Heart right ventricle (tissue), 16 donors: ENCODE measurements at places on chromosomes 7 and 10. TPM values are rescaled to one million over a fixed set of nuclear protein-coding genes. Genes with fewer than 3 reads are reported as not detected.
A peak's percentile ranks its signal among the peaks of the same experiment; 100 is the strongest.

DNA sequence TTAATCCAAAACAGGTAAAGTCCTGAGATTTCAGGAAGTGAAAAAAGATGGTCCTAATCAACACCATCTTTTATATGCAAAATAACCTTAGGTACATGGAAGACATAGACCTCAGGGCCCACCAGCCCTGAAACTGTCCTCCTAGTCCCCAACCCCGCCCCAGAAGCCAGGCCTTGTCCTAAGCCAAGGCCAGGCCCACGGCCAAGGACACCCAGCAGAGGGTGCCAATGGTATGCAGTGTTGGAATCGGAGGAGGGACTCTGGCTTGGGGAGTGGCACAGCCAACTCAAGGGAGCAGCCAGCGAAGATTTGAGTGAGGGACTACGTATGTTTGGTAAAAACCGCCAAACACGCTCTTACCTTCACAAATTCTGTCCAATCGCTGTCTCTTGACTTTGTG lies 96.7 kb downstream of the ZRANB1 start:
- peak; percentile 65 for DNase-seq
- no peak overlapping the region for H3K27ac ChIP-seq
- peaks cover 84% of the 10 kb centered on the region for H3K4me1 ChIP-seq

GRCh38 chr10:110395350-110396283 lies 90.9 kb upstream of the SMNDC1 start:
- no peak overlapping the region for H3K4me3 ChIP-seq
- H3K36me3 ChIP-seq, result no peaks in the 10 kb centered on the region
- H3K27me3 ChIP-seq, result no peaks in the 10 kb centered on the region
- peaks cover 39% of the 10 kb centered on the region for H3K4me1 ChIP-seq
- DNase-seq, result peak; percentile 58

DNA sequence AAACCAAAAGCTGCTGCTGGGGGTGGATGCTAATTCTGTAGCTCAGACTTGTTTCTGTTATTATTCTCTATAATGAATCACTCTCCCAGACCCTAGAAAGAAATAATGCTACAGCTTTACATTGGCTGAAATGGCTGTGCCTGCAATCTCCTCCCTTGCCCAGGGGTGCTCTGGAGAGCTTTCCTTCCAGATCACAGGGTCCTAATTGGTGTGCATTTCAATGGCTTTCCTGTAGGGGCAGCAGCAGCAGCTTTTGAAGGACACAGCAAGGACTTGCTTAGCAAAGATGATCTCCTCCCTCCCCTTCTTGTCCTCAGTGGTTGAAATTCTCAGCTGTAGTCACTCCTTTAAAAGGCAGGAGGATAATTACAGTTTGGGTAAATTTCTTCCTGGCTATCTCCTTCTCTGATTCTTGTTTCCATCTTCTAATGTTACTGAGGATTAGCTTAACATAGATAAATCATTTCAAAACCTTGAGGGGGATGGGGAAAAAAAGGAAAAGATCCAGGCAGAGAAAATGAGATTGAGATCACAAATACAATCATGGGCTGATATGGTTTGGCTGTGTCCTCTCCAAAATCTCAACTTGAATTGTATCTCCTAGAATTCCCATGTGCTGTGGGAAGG lies 120.2 kb upstream of the CTTNBP2 start:
- no peaks in the 10 kb centered on the region for H3K27me3 ChIP-seq
- DNase-seq, result no peak
- no peak overlapping the region for H3K27ac ChIP-seq
- no peaks in the 10 kb centered on the region for H3K4me1 ChIP-seq
- H3K4me3 ChIP-seq, result no peak overlapping the region
- no peaks in the 10 kb centered on the region for H3K36me3 ChIP-seq

DNA sequence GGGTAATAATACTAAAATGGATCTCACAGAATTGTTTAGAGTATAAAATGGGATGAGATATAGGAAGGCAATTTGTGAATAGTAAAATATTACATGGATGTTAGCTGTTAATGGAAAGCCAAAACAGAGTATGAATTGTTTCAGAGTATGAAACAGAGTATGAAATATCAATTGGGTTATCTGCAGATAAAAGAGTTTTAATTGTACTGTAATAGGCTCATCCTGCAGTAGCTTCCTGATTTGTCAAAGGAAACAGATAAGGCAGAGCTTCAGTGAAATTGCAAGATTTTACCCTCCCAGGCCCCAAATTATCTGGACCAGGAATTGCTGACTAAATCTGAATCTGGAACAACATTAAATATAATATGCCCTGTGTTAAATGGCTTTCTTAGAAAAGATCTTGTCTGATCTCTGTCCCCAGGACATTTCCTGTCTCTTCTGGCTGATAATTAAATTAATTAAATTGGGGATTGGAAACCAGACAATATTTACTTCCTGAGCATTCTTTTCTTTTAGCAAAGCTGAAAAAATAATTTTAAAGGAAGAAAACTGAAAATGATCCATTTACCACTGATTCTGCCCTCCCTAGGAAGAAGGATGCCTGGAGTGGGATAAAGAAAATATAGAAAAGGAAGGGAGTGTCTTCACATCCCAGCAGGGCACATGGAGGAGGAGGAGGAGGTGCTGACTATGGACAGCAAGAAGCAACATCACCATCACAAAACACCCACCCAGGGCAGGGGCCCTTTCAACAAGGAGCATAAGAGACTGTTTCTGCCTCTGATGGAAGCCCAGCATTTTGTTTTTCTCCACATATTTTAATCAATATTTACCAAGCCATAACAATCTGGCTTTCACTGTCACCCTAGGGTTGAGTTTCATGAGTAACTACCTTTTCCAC lies 18.5 kb downstream of the PTN start:
- no peak overlapping the region for H3K4me3 ChIP-seq
- no peak for DNase-seq
- H3K36me3 ChIP-seq, result no peaks in the 10 kb centered on the region
- no peaks in the 10 kb centered on the region for H3K27me3 ChIP-seq
- no peaks in the 10 kb centered on the region for H3K4me1 ChIP-seq

GRCh38 chr7:51289623-51290303 lies 26.8 kb downstream of the COBL start:
- H3K27ac ChIP-seq, result peak overlapping the region; percentile 87
- no peaks in the 10 kb centered on the region for H3K27me3 ChIP-seq
- no peaks in the 10 kb centered on the region for H3K36me3 ChIP-seq
- no peak for DNase-seq

DNA sequence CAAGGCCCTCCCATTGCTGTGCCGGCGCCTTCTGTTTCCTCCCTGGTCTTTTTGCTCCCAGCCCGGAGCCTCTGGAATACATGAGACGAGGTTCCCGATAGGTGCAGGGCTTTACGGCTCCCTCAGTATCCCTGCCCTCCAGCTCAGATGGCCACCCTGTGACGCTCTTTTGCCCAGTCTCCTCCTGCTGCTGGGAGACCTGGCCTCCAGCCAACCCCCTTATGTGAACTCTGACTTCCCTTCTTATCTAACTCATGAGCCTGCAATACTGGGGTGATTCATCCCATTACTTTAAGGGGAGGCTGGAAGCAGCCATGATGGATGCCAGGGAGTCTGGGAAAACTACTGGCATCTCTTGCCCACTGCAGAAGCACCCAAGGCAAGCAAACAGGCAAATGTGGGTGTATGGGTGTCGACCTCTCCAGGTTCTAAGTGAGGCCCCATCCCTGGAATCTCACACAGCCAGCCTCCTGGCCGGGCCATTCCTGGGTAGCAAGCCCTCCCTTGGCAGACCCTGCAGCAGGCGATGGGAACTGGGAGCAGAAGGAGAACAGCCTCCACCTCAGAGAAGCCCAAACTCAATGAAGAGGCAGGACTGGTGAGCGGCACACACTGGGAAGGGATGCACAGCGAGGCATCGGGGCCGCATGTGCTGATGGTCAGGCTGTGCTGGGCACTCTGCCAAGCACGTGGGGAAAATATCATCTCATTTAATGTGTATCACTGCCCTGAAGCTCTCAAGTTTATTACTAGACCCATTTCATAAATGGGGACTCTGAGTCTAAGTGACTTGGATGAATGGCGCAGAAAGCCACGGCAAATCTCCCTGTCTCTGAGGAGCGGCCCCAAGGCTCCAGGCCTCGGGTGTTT lies 97.5 kb downstream of the FAM53B start:
- peaks cover 97% of the 10 kb centered on the region for H3K4me1 ChIP-seq
- no peak overlapping the region for H3K4me3 ChIP-seq
- peak; percentile 79 for DNase-seq
- H3K27ac ChIP-seq, result peak overlapping the region; percentile 89
- H3K36me3 ChIP-seq, result no peaks in the 10 kb centered on the region
- H3K27me3 ChIP-seq, result no peaks in the 10 kb centered on the region

DNA sequence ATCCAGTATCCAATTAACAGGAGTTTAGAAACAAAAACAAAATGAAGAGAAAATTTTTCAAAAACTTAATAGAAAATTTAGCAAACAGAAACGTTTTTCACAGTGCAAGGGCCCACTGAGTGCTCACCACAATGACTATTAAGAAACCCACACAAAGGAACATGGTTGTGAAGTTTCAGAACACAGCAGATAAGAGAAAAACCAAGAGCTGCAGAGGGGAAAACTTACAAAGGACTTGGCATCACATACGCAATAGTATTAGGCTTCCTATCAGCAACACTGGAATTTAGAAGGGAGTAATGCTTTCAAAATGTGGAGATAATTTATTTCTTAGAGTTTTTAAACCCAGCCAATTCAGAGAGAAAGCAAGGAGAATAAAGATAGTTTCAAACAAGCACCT lies 1.7 kb upstream of the C7orf25 start:
- H3K27ac ChIP-seq, result no peak overlapping the region
- H3K36me3 ChIP-seq, result peaks cover 13% of the 10 kb centered on the region
- peaks cover 22% of the 10 kb centered on the region for H3K4me1 ChIP-seq
- H3K4me3 ChIP-seq, result no peak overlapping the region
- H3K27me3 ChIP-seq, result no peaks in the 10 kb centered on the region

DNA sequence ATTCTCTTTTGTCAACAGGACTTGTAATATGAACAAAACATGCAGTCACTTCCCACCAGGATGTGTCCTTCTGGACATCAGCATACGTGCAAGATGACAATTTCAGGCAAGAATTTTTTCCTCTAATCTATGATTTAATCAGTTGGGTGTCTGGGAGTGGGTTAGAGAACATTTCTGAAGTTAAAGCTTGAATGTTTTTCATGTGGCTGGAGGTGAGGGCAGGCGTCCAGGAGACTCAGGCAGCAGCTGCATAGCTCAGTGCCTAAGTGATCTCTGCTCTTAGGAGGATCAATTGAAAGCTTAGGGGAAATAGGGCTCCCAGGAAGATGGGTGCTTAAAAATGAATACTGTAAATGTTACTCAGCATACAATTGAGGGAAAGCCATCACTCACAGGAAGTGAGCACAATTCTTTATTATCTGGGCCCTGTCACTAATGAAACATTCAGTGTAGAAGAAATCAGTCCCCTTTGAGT lies 457.6 kb upstream of the KLF6 start:
- peak overlapping the region; percentile 56 for H3K4me3 ChIP-seq
- H3K27me3 ChIP-seq, result no peaks in the 10 kb centered on the region
- peaks cover 34% of the 10 kb centered on the region for H3K4me1 ChIP-seq
- H3K27ac ChIP-seq, result peak overlapping the region; percentile 74
- H3K36me3 ChIP-seq, result no peaks in the 10 kb centered on the region

DNA sequence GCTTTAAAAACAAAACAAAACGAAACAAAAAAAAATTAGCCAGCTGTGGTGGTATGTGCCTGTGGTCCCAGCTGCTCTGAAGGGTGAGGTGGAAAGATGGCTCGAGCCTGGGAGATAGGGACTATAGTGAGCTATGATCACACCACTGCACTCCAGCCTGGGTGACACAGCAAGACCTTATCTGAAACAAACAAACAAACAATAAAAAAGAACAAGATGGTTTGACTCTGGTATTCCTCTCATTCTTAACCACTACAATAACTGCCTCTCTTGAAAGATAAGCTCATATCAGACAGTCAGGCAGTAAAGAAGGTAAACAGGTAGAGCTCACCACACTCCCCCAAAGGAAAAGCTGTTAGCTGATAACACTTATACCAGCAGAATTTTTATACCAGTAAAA lies 14.1 kb upstream of the DUSP5 start:
- no peaks in the 10 kb centered on the region for H3K36me3 ChIP-seq
- H3K27ac ChIP-seq, result no peak overlapping the region
- no peaks in the 10 kb centered on the region for H3K4me1 ChIP-seq
- H3K27me3 ChIP-seq, result no peaks in the 10 kb centered on the region

GRCh38 chr10:84824525-84824924 lies 496.1 kb downstream of the CCSER2 start:
- H3K27me3 ChIP-seq, result no peaks in the 10 kb centered on the region
- H3K4me3 ChIP-seq, result no peak overlapping the region
- H3K27ac ChIP-seq, result no peak overlapping the region
- H3K4me1 ChIP-seq, result no peaks in the 10 kb centered on the region
- no peak for DNase-seq

DNA sequence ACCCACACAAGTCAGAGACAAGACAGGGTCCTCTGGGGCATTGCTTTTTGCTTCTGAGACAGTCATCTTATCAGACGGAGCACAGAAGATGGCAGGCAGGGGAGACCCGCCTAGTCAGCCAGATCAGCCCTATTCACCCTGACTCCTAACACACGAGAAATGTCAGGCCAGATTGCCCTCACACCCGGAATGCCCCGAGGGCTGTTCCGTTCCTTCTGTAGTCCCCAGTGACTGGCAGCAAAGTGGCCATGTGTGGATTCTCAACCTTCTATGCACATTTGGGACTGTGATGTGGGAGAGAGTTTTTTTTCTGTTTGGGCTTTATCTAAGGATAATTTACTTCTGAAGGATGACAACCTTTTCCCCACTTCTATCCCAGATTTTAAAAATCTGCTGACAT lies 35.5 kb upstream of the TBX20 start:
- no peak for DNase-seq
- no peak overlapping the region for H3K27ac ChIP-seq
- H3K36me3 ChIP-seq, result no peaks in the 10 kb centered on the region
- H3K4me1 ChIP-seq, result no peaks in the 10 kb centered on the region
- no peaks in the 10 kb centered on the region for H3K27me3 ChIP-seq
- H3K4me3 ChIP-seq, result no peak overlapping the region

DNA sequence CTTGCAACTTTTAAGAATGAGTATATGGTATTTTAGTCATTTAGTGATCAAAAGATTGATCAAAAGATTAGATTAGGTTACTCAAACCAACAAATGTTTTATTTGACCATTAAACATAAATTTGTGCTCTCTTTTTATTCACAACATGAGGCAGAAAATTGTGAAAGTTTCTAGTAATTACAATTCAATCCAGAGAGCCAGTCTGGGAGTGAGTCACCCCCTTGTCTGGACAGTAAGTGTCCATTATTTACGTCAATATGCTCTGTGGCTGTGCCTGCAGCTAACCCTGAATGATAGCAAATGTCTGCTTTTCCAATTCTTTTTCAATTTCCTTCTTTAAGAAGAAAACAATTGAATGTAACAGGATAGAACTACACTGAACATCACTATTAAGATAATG lies 27.9 kb downstream of the GNG11 start:
- H3K36me3 ChIP-seq, result no peaks in the 10 kb centered on the region
- no peak overlapping the region for H3K4me3 ChIP-seq
- no peaks in the 10 kb centered on the region for H3K27me3 ChIP-seq
- H3K27ac ChIP-seq, result no peak overlapping the region
- H3K4me1 ChIP-seq, result no peaks in the 10 kb centered on the region

Gene FGFBP3
- total RNA-seq, result 0.56 TPM

Gene UPK3BL2
- total RNA-seq, result 6.6 TPM

Gene BTBD16
- total RNA-seq, result not detected

Gene YAE1
- total RNA-seq, result 17.8 TPM

Gene ANKRD2
- 378 TPM for total RNA-seq

Gene CPXM2
- total RNA-seq, result 6.1 TPM

Gene NPTX2
- total RNA-seq, result 0.96 TPM
